GOT3 (cell line): ENCODE measurements at places on chromosomes 5 and 9.

- no peak for DNase-seq
Measured at GRCh38 chr5:17425385-17426070, 72.5 kb upstream of the TAF11L2 start.

DNA sequence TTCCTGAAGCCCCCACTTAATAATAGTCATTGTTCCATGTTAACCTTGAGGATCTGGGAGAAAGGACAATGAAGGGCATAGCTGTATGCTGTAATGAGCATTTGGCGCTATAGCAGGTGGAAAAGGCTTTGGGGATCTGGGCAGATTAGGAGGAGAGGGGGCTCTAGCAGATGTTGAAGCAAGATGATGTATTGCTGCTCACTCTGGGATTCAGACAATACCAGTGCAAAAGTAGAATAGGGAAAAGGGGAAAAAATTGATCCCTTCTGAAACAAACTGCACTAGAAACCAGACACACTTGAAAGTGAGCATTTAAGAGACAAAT lies 575.3 kb upstream of the MEF2C start:
- DNase-seq, result no peak

DNA sequence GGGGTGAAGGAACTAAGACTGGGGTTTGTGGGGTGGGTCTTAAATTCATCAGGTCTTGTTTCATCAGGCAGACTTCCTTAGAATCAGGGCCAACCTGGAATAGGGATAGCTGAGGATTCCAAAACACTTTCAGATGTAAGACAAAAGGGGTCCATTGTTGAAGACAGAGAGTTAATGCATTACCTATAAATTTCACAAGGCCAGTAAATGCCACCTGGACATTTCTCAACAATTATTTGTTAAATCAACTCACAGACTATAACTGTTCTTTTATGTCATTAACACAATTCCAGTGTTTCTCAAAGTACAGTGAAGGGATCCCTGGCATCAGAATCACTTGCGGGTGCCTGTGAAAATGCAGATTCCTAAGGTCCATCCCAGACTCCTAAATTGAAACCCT lies 2.8 kb downstream of the MARCHF3 start:
- no peak for DNase-seq

- no peak for DNase-seq
Measured at GRCh38 chr5:31023105-31023504, 170.4 kb upstream of the CDH6 start.

DNA sequence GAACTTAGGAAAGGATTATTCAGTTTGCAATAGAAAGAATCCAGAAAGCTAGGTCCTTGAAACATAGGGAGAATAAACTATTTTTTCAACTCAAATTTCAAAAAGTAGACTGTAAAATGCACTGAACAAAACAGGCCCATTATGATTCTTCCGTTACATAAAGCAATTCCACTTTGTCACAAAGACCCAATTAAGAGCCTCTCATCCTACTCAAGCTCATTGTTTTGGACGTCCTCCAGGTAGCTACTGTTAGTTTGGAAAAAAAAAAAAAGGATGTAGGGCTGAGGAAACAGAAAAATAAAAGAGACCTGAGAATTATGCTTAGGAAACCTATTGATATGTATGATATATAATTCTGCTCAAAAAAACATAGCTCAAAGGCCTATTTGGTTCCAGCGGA lies 74.0 kb downstream of the DIRAS2 start:
- no peak for DNase-seq
